ENCODE measurements at places on chromosomes 2 and 18.

DNA sequence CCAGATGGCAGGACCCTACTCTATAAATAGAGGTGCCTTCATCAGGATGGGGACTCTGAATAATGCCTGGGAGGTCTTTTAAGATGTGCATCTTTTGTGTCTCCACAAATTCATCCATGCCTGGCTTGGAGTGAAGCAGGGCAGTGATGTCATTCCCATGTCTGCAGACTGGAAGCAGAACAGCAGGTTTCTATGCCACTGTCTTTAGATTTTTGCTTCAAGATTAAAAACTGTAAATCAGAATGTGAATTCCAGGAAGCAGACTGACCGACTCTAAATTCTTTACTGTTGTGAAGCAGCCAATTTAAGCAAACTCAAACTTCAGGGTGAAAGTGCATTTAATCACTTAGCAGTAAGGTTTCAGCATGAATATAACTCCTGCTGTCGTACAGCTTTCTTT, 159.3 kb downstream of the SCG2 start:
- no peaks in the 10 kb centered on the region for H3K36me3 ChIP-seq
- H3K4me3 ChIP-seq = no peak overlapping the region
- no peaks in the 10 kb centered on the region for H3K27me3 ChIP-seq
- no peak for DNase-seq
- no peak overlapping the region for H3K27ac ChIP-seq

GRCh38 chr18:75854174-75854573, 426.7 kb upstream of the SMIM21 start:
- H3K27ac ChIP-seq = no peak overlapping the region
- H3K4me3 ChIP-seq = no peak overlapping the region
- no peaks in the 10 kb centered on the region for H3K36me3 ChIP-seq
- H3K4me1 ChIP-seq = no peaks in the 10 kb centered on the region
- H3K27me3 ChIP-seq = no peaks in the 10 kb centered on the region

DNA sequence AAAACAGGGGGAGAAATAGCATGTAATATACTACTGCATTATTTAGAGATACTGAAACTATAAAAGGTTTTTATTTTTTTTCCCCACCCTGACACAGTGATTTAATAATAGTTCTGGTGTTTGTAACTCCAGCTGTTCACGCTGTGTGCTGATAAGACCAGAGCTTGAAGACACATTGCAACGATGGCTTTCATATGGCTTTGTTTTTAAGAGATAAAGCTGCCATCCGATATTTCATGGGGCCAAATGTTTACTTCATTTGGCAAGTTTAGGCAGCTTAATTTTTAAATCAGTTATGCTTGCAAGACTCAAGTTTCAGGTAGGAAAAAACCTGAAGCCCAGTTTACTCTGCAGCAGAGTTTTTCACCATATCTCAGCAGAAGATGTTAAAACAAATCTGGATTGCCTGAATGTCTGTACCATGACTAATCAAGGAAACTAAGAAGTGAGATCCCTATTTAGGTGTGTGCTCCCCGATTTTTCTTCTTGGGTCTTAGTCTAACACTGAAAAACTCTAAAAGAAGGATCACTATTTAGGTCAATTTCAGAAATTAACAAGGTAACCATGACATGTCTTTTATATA, 508.6 kb downstream of the PARD3B start:
- no peaks in the 10 kb centered on the region for H3K27me3 ChIP-seq
- H3K4me1 ChIP-seq = no peaks in the 10 kb centered on the region
- H3K27ac ChIP-seq = no peak overlapping the region
- no peak overlapping the region for H3K4me3 ChIP-seq
- H3K36me3 ChIP-seq = no peaks in the 10 kb centered on the region

GRCh38 chr2:23664066-23664788, 262.7 kb downstream of the ATAD2B start:
- no peaks in the 10 kb centered on the region for H3K27me3 ChIP-seq
- no peak overlapping the region for H3K4me3 ChIP-seq
- no peaks in the 10 kb centered on the region for H3K4me1 ChIP-seq
- DNase-seq = no peak

DNA sequence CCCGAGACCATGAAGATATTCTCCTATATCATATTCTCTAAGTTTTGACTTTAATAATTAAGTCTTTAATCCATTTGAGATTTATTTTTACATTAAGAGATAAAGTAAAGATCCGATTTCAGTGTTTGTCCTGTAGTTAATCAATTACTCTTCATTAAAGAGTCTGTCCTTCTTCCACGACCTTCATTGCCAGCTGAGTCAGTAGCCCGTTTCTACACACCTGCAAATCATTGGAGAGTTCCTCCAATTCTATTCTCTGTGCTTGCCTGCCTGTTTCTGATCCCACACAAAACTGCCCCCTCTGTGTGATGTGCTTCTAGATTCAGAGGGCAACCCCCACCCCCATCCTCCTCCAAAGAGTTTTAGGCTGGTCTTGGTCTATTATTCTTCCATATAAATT, 119.2 kb downstream of the KCNF1 start:
- H3K4me1 ChIP-seq = no peaks in the 10 kb centered on the region
- H3K27ac ChIP-seq = no peak overlapping the region
- H3K27me3 ChIP-seq = no peaks in the 10 kb centered on the region
- H3K4me3 ChIP-seq = no peak overlapping the region
- no peak for DNase-seq

- no peak overlapping the region for H3K27ac ChIP-seq
- H3K27me3 ChIP-seq = no peaks in the 10 kb centered on the region
- no peak for DNase-seq
Observed at GRCh38 chr18:69469444-69469919, 68.8 kb downstream of the DOK6 start.

GRCh38 chr18:25420077-25420825, 68.3 kb upstream of the ZNF521 start:
- no peak overlapping the region for H3K27ac ChIP-seq
- H3K4me3 ChIP-seq = no peak overlapping the region
- no peak for DNase-seq
- H3K36me3 ChIP-seq = no peaks in the 10 kb centered on the region

- no peak for DNase-seq
- no peaks in the 10 kb centered on the region for H3K27me3 ChIP-seq
- no peak overlapping the region for H3K27ac ChIP-seq
- no peaks in the 10 kb centered on the region for H3K4me1 ChIP-seq
- peaks cover 11% of the 10 kb centered on the region for H3K36me3 ChIP-seq
- H3K4me3 ChIP-seq = no peak overlapping the region
Observed at GRCh38 chr2:212979799-212980198, 171.6 kb downstream of the IKZF2 start.

DNA sequence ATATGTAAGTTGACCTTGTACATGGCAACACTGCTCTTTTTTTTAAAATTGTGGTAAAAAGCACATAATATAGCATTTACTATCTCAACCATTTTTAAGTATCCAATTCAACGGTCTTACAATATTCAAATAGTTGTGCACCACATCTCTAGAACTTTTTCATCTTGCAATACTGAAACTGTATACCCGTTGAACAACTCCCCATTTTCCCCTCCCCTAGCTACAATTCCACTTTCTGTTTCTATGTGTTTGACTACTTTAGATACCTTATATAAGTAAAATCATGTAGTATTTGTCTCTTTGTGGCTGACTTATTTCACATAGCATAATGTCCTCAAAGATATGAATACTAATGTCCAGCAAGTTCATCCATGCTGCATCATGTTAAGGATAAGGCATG, 452.1 kb downstream of the TXNL1 start:
- no peaks in the 10 kb centered on the region for H3K4me1 ChIP-seq
- no peaks in the 10 kb centered on the region for H3K27me3 ChIP-seq
- DNase-seq = no peak
- H3K36me3 ChIP-seq = no peaks in the 10 kb centered on the region
- H3K4me3 ChIP-seq = no peak overlapping the region

DNA sequence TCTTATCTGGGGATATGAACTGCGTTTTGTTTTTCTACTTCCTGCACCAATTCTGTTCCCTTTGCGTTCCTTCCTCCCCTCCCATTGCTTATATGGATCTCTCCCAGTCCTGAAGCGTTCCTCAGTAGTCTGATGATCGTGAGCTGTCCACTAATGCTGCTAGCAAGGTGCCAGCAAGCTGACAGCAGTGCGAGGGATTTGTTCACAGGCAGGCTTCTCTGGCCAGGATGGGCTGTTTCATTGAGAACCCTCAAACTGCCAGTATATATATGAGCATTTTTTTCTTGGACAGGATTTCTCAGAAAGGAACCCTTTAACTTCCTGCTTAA, 40.1 kb downstream of the GTF3C3 start:
- DNase-seq = no peak
- H3K4me3 ChIP-seq = no peak overlapping the region
- no peaks in the 10 kb centered on the region for H3K4me1 ChIP-seq
- H3K27me3 ChIP-seq = no peaks in the 10 kb centered on the region
- H3K36me3 ChIP-seq = peaks cover 6% of the 10 kb centered on the region
- no peak overlapping the region for H3K27ac ChIP-seq

- H3K27me3 ChIP-seq = no peaks in the 10 kb centered on the region
- no peak overlapping the region for H3K27ac ChIP-seq
Observed at GRCh38 chr2:177799531-177799930, 273.0 kb downstream of the PDE11A start.

- no peak overlapping the region for H3K4me3 ChIP-seq
- no peak for DNase-seq
- no peak overlapping the region for H3K27ac ChIP-seq
- H3K36me3 ChIP-seq = no peaks in the 10 kb centered on the region
Observed at GRCh38 chr18:79766308-79766707, 31.4 kb upstream of the KCNG2 start.

DNA sequence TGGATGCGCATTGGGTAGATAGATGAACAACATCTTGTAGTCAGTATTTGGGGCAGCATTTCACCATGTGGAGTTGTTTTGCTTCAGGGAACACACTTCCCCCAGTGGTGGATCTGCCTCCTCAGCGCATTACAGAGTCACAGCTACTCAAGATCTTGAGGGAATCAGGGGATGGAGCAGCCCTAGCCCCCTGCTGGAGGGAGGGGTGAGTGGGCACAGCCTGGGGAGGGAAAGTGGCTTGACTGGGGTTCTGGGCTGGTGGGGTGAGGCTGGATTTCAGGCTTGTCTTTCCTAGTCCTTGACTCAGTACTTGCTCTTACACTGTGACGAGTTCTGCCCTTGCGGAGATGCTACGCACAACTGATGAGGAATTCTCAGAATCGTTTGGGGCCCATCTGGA, 271.0 kb upstream of the HS6ST1 start:
- DNase-seq = no peak
- no peaks in the 10 kb centered on the region for H3K4me1 ChIP-seq
- H3K27ac ChIP-seq = no peak overlapping the region
- no peaks in the 10 kb centered on the region for H3K36me3 ChIP-seq

- no peak overlapping the region for H3K4me3 ChIP-seq
- no peak for DNase-seq
- H3K27ac ChIP-seq = no peak overlapping the region
- H3K4me1 ChIP-seq = no peaks in the 10 kb centered on the region
Observed at GRCh38 chr2:48081317-48081628, 175.0 kb upstream of the FBXO11 start.

GRCh38 chr2:96359310-96359709, 23.7 kb downstream of the NCAPH start:
- DNase-seq = no peak
- no peak overlapping the region for H3K4me3 ChIP-seq
- no peak overlapping the region for H3K27ac ChIP-seq
- peaks cover 26% of the 10 kb centered on the region for H3K36me3 ChIP-seq

- H3K36me3 ChIP-seq = no peaks in the 10 kb centered on the region
- H3K4me3 ChIP-seq = no peak overlapping the region
- H3K27me3 ChIP-seq = peaks cover 37% of the 10 kb centered on the region
- H3K27ac ChIP-seq = no peak overlapping the region
- DNase-seq = no peak
- no peaks in the 10 kb centered on the region for H3K4me1 ChIP-seq
Observed at GRCh38 chr2:45001869-45002385, 7.3 kb downstream of the SIX2 start.

GRCh38 chr18:13388586-13389490, 170.3 kb downstream of the LDLRAD4 start:
- H3K4me3 ChIP-seq = no peak overlapping the region
- H3K4me1 ChIP-seq = no peaks in the 10 kb centered on the region
- no peak overlapping the region for H3K27ac ChIP-seq
- no peak for DNase-seq
- H3K27me3 ChIP-seq = no peaks in the 10 kb centered on the region

DNA sequence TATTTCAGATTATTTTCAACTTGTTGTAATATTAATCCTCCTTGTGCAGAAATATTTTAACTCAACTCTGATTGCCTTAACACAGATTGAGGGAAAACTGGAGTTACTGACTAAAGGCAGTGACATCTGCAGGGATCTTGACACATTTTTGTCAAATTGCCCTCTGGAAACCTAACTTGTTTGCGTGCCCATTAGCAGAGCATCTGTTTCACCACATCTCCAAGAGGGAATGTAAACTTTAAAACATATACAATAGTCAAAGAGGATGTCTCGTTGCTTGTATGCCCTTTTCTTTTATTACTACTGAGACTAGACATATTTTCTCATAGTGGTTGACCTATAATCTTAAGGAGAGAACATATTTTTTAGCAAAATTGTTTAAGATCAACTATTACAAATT, 14.2 kb downstream of the INPP1 start:
- no peak overlapping the region for H3K27ac ChIP-seq
- no peaks in the 10 kb centered on the region for H3K27me3 ChIP-seq
- no peak overlapping the region for H3K4me3 ChIP-seq
- H3K4me1 ChIP-seq = peaks cover 8% of the 10 kb centered on the region
- H3K36me3 ChIP-seq = no peaks in the 10 kb centered on the region

DNA sequence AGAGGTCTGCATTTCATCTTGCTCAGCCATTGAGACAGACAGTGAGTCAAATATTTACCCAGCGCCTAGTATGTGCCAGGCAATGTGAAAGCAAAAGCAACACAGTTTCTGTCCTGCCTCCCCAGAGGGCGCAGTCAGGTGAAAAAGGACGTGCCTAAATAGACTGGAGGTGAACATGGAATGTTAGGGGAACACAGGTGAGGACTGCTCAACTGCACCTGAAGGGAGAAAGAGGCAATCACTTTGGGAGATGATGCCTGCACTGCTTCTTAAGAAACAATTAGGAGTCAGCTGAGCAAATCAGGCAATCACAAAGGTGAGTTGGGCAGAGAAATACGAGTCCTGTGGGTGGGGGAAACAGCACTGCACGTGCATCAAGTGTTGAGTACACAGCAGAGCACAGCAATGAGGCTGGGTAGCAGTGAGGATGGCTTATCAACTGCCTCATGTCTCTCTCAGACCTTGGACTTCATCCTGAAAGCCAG, 218.3 kb upstream of the SMAD7 start:
- H3K4me1 ChIP-seq = peaks cover 24% of the 10 kb centered on the region
- peak overlapping the region; percentile 38 for H3K27ac ChIP-seq
- H3K36me3 ChIP-seq = no peaks in the 10 kb centered on the region

GRCh38 chr18:28365411-28365831, 188.5 kb upstream of the CDH2 start:
- H3K4me1 ChIP-seq = no peaks in the 10 kb centered on the region
- no peaks in the 10 kb centered on the region for H3K36me3 ChIP-seq
- no peak overlapping the region for H3K27ac ChIP-seq
